Upper lobe of right lung (tissue), 1 donor: ENCODE measurements at places on chromosomes 11 and 22.

GRCh38 chr11:27011560-27012233, 17.8 kb downstream of the FIBIN start:
- DNase-seq, result no peak

DNA sequence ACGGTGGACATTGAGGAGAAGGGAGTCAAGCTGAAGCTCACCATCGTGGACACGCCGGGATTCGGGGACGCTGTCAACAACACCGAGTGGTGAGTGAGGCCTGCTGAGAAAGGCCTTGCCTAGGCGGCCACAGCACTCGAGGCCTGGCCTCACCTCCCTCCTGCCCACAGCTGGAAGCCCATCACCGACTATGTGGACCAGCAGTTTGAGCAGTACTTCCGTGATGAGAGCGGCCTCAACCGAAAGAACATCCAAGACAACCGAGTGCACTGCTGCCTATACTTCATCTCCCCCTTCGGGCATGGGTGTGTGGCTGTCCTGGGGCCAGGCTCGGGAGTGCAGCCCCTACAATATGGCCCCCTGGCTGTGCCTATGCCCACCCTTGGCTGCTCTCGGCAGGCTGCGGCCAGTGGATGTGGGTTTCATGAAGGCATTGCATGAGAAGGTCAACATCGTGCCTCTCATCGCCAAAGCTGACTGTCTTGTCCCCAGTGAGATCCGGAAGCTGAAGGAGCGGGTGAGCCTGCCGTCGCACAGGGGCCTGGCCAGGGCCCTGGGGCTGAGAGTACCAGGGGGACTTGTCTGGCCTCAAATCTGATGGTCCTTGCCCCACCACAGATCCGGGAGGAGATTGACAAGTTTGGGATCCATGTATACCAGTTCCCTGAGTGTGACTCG, 3.0 kb upstream of the GP1BB start:
- DNase-seq, result no peak

- DNase-seq, result no peak
These were observed 102.2 kb downstream of the TRIM29 start for GRCh38 chr11:120035756-120036155.

- no peak for DNase-seq
These were observed 197.2 kb upstream of the PITPNB start for GRCh38 chr22:28116219-28116673.
